Activated gamma-delta T cell treated with Interleukin-2 at 50 U/mL for 16 hours (primary cell): ENCODE measurements at places on chromosomes 5 and 9.

DNA sequence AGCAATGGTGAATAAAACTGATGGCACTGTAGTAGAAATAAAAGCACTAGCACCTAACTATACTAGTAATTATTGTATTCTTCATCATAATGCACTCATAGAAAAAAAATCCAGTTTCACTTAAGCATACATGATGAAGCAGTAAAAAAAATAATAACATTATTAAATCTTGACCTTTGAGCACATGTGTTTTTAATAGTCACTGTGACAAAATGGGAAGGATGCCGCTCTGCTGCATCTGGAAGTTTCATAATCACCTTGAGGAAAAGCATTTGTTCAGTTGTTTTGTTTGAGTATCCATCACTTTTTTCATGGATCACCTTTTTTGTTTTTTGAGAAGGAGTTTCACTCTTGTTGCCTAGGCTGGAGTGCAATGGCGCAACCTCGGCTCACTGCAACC, 13.2 kb downstream of the OR2K2 start:
- DNase-seq: no peak

- no peak for DNase-seq
These were observed 509.3 kb downstream of the KDM4C start for GRCh38 chr9:7266911-7267595.

DNA sequence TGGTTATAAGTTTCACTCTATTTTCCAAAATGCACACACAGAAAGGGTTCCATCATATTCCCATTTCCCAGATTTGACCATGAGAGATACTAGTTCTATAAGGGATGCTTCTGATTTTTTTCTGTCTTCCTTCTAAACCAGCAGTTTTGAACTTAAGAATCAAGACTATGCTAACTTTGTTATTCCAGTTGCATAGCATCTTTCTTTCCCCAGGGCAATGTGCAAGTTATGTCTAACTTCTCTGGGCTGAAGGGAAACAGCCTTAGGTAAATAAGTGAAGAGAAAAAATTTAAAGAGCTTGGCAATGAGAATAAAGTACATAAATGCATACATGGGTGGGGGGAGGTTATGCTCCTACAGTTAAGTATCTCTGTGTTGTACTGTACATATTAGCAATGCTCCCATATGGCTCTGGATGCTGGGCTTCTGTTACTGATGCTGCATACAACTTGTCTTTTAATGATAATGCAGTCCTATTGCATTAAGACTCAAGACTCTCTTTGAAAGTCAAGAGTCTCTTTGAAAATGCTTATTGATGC, 125.8 kb upstream of the SLC12A2 start:
- DNase-seq: no peak

- no peak for DNase-seq
These were observed 591.7 kb upstream of the PTPRD start for GRCh38 chr9:11204521-11204920.

DNA sequence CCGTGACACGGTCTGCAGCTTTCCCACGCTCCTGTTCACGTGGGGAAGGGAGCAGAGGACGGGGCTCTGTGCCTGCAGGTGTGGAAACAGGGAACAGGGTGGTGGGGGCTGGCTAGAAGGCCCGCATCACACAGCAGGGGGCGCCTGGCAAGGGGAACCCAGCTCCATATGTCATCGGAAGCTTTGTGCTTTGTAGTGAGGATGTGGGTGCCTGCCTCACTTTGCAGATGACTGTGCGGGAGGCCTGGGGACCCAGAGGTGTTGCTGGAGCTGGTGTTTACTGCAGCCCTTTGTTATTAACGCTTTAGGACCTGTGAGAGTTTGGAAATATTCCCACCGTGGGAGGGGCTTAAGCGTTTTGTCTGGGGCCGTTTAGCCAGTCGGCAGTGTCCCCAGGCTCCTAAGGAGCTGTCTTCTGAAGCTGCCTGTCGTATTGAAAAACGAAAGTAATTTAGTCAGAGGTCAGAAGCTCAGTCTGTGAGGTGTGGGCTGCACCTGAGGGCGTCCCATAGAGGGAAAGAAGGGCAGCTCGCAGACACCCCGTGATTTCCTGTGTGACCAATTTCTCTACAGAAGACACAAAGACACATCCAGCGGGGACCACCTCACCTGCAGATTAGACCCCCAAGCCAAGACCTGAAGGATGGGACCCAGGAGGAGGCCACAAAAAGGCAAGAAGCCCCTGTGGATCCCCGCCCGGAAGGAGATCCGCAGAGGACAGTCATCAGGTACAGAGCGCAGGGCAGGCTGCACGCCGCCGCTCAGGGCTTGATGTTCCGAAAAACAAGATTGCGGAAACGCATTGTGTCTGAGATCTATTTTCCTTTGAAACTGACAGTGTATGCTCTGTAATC, 9.1 kb downstream of the MAN1B1 start:
- peak; percentile 88 for DNase-seq

DNA sequence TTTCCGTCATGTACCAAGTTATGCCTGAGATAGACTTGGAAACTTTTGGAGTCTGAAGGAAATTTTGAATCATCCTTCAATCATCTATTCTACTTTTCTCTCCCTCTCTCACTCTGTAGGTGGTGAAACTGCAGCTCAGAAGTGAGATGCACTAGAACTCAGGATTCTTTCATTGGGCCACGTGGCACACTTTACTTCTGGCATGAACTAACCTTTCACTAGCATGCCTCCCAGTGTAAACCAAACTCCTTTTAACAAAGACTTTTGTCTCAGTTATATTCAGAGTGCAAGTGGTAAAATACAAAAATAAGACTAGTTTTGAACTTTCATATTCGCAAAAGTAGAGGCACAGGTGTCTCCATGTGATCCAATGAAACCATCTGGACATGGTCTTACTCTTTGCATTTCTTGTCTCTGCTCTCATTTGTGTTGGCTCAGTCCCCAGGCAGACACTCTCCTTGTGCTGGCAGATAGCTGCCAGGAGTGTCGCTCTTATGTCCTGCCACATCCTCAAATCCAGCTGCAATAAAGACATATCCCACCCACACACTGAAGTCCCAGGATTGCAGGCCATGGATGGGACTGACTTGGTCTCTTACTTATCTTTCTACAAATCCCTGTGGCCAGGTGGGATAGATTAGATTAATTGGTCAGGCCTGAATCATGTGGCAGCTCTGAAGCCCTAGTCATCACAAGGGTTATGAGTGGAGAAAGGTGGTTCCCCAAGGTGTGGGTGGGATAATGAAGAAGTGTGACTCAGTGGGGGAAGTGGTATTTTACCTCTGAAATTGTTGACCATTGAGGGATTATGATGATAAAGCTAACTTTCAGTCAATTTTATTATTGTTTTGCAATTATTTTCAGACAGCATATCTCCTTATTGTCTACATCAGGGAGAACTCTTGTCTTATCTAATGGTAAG, 267.5 kb downstream of the GABRB2 start:
- DNase-seq: no peak

- DNase-seq: no peak
These were observed 47.9 kb upstream of the TMEM215 start for GRCh38 chr9:32735476-32735875.
